Fibroblast of skin of left biceps (primary cell): ENCODE measurements at places on chromosomes 7 and 10.

GRCh38 chr7:68376131-68376661 lies 1222.1 kb upstream of the AUTS2 start:
- DNase-seq: no peak

DNA sequence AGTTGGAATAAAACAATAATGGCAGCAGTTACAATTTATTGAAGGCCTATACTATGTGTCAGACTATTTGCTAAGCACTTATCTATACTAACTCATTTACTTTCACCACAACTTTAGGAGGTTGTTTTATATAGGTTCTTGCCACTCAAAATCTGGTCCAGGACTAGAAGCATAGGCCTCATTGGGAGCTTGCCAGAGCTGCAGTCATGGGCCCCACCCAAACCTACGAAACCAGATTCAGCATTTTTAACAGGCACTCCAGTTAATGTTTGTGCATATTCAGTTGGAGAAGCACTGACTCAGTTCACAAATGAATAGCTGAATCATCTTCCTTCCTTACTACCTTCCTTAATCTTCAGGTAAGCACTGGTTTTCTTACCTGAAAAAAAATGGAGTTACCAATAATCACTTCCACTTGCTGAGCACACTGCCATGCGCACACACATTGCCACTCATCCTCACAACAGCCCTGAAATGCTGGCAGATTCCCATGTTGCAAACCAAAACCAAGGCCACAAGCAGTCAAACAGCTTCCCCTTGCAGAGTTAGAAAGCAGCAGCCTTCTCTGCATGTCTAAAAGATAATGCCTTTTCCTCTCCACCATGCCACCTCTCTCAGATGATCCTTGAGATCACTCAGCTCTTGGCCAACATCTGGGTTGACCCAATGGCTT lies 122.4 kb downstream of the SLC16A9 start:
- no peak for DNase-seq

DNA sequence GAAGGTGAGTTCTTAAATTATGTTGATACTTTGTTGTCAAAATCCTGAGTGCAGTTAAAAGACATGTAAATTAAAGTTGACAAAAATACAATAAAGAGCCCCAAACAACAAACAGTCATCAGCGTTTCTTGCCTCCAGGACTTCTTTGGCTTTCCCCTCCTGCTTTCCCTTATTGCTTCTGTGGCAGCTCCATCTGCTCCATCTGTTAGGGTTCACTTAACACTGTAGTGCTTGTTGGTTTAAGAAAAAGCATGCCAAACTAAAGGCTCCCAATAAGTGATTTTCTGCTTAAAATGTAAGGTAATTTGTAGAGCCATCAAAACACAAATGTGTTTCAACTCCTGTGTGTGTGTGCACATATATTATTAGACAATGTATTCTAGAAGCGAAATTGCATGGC lies 254.3 kb upstream of the GNAI1 start:
- DNase-seq: no peak

GRCh38 chr7:152523916-152524315 lies 88.1 kb upstream of the KMT2C start:
- DNase-seq: no peak

- DNase-seq: no peak
Measured at GRCh38 chr10:113068178-113068890, 118.3 kb downstream of the TCF7L2 start.

- DNase-seq: no peak
Measured at GRCh38 chr7:16942929-16943509, 61.2 kb upstream of the AGR3 start.

DNA sequence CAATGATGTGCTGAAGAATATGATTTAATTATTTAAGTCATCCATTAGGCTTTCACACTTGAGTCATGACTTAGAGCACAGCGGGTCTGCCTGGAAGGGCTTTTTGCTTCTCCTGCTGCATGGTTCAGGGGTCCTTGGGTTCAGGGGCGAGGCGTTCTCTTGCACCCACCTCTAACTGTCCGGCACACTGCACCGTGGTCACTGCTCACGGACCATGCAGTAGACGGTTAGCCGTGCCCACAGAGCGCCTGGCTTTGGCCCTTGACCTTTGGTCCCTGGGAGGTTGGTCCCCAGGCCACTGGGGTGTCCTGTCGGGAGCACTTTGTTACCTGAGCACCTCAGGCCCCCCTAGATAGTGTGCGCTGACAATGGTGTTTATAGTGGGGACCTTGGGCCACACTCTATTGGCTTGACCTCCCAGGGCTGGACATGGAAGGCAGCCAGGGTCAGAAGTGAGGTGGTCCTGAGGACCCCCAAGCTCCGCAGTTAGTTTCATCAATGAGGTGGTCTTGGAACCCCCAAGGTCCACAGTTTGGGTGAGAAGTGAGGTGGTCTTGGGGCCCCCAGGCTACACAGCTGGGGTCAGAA lies 110.6 kb downstream of the ACTR3B start:
- no peak for DNase-seq

- DNase-seq: no peak
Measured at GRCh38 chr10:127012769-127013152, 107.5 kb downstream of the DOCK1 start.

DNA sequence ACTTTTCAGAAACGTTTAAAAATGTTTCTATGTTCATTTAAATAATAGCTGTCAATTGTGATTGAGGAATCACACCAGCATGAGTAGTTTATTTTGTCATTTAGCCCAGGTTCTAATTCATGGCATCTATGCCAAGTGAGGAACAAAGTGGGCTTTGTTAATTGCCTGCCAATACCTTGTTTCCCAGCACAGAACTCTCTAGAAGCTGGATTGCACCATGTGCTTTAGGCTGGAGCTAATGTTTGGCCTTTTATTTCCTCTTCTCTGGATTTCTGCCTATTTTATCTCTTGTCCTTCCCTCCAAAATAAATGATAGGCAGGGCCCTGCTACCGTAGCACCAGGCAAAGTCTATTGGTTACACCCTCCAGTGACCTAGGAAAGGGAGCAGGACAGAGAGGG lies 109.9 kb upstream of the ITGB1 start:
- no peak for DNase-seq

- no peak for DNase-seq
Measured at GRCh38 chr7:53988376-53988775, 553.8 kb upstream of the VSTM2A start.

GRCh38 chr10:13820119-13820963 lies 233.6 kb downstream of the PRPF18 start:
- DNase-seq: no peak

DNA sequence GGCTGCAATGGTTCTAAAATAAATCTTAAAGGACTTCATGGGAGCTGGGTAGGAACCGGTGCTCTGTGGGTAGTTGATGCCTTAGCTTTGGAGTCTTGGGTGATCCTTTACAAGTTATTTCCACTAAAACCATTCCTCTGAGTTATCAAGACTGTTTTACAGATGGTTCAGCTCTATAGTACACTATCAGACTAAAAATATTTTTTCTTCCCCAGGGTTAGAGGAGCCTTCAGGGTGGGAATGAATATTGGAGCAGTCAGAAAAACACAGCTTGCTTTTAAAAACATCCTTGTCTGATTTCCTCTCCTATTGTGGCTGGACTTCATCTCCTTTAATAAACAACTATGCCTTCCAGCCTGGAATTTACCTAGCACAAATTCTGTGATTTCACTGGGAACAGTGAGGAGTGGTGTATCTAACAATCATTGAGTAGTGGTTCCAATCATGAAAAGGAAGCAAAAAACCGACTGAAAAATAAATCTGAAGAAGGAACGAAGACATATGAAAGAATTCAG lies 102.6 kb upstream of the AFAP1L2 start:
- DNase-seq: no peak

DNA sequence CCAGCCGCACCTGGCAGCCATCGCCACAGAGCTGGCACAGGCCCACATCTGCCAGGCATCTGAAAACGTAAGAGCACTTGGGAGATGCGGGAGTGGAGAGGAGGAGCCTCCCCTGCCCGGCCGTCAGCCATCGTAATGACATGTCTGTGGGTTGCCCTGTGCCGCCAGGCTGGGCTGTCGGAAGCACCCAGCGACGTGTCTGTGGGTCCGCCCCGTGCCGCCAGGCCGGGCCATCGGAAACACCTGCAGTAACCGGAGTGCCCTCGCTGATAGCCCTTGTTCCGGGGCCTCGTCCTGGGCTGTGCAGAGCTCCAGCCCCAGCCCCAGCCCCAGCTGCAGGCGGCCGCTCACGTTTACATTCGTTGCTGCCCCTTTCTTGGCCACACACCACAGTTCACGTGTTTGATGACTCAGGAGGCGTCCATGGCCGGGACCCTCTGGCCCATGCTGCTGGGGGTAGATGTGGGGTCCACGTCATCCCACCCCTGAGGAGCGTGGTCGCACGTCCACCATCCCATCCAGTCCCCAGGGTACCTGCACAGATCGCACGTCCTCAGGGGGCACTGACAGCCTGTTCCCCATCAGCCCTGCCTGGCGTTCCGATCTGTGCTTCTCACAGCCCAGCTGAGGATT lies 30.0 kb upstream of the PRKAR1B start:
- DNase-seq: no peak

GRCh38 chr7:130398526-130399090 lies 18.3 kb downstream of the CPA1 start:
- DNase-seq: no peak

- no peak for DNase-seq
Measured at GRCh38 chr7:128108129-128108528, 76.9 kb upstream of the LRRC4 start.

DNA sequence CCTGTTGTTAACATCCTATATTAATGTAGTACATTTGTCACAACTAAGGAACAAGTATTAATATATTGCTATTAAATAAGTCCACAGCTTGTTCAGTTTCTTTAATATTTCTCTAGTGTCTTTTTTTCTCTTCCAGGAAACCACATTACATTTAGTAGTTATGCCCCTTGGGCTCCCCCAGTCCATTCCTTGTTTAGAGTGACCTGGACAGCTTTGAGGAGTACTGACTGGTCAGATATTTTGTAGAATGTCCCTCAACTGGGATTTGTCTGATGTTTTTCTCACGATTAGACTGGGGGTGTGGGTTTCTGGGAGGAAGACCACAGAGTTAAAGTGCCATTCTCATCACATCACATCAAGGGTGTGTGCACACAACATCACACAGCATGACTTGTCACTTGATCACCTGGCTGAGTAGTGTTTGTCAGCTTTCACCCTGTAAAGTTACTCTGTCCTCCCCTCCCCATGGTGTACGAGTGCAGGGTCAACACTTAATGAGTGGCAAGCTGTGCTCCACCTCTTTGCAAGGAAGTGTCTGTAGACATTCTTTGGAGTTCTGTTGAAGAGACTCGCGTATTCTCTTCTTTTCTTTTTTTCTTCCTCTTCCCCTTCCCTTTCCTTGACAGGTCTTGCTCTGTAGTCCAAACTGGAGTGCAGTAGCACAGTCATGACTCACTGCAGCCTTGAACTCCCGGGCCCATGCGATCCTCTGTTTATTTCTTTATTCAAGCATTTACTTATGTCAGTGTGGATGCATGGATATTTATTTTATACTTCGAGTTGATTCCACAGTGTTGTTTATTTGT lies 10.2 kb downstream of the LMTK2 start:
- no peak for DNase-seq

GRCh38 chr7:113209449-113210203 lies 91.3 kb upstream of the SMIM30 start:
- no peak for DNase-seq

GRCh38 chr10:63236113-63236935 lies 103.2 kb downstream of the NRBF2 start:
- DNase-seq: peak; percentile 73

DNA sequence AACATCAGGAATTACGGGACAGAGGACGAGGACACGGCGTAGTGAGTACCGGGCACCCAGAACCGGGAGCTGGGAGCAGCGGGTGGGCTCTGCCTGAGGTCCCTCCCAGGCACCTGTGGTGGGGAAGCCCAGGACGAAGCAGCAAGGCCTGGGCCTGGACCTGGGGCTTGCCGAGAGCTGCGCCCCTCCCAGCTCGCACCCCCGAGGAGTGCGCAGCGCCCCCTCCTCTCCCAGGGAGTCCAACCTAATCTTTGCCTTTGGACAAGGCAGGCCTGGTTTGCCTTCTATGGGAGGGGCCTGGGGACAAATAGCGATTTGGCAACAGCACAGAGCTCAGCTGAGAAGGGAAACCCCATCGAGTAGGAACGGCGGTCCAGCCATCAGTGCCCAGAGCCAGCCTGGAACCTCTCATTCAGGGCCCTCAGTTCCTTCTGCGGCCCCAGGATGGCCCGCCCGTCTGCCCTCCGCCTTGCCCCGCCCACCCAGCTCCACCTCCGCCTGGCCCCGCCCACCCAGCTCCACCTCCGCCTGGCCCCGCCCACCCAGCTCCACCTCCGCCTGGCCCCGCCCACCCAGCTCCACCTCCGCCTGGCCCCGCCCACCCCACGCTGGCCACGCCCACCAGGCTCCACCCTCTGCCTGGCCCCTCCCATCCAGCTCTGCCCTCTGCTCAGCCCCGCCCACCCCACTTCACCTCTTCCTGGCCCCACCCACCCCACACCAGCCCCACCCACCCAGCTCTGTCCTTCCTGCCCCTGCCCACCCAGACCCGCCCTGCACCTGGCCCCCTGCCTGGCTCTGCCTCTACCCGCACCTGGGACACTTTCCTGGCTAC lies 32.5 kb upstream of the KNDC1 start:
- no peak for DNase-seq

GRCh38 chr7:134991469-134992339 lies 5.4 kb downstream of the AGBL3 start:
- no peak for DNase-seq

- no peak for DNase-seq
Measured at GRCh38 chr10:56063642-56064041, 297.4 kb downstream of the ZWINT start.

DNA sequence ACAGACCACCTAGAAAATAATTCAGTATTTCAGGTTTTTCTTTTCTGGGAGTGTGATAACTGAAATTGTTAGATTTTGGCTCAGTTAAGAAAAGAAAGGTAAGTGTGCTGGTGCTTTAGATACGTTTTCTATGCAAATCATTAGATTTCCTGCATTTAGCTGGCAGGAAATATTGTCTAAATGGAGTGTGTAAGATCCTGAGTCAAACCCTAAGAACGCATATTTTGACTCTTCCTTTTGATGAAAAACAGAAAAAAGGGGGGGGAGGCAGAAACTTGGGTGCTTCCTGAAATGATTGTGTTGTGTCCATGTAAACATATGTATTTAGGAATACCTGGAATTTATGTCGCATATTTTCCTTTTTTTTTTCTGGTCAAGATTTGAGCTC lies 1.2 kb downstream of the GRK5 start:
- DNase-seq: no peak

DNA sequence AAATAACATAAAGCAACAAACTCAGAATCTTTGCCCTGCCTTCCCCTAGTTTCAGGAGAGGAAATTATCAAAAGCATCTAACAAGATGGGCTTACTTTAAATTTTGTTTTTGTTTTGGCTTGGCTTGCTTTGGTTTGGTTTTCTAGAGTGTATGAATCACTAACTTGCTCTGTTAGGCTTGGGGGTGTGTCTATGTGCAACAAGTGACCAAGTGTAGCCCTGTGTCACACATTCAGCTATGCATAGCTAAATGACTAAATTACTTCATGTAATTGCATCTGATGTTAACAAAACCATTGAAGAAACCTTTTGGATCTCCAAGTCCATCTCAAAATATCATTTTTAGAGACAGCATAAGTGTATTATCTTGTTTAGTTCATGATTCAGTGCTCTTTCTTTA lies 251.0 kb downstream of the TFEC start:
- no peak for DNase-seq

GRCh38 chr10:13536674-13537366 lies 8.0 kb upstream of the BEND7 start:
- DNase-seq: no peak
